Gastroesophageal sphincter (tissue), 4 donors: ENCODE measurements at places on chromosomes 6 and 20. TPM values are rescaled to one million over a fixed set of nuclear protein-coding genes. Genes with fewer than 3 reads are reported as not detected.

The CCR6 gene
- total RNA-seq, result not detected

The GPSM3 gene
- total RNA-seq, result 0.93 TPM

The FAM209B gene
- not detected for total RNA-seq

The SLC22A16 gene
- total RNA-seq, result not detected

The SLC17A2 gene
- not detected for total RNA-seq

The CFAP61 gene
- 0.54 TPM for total RNA-seq

The CLDN20 gene
- total RNA-seq, result not detected

The EFCAB8 gene
- not detected for total RNA-seq

The SIRPB2 gene
- 7.2 TPM for total RNA-seq

The SLC4A11 gene
- total RNA-seq, result not detected

DNA sequence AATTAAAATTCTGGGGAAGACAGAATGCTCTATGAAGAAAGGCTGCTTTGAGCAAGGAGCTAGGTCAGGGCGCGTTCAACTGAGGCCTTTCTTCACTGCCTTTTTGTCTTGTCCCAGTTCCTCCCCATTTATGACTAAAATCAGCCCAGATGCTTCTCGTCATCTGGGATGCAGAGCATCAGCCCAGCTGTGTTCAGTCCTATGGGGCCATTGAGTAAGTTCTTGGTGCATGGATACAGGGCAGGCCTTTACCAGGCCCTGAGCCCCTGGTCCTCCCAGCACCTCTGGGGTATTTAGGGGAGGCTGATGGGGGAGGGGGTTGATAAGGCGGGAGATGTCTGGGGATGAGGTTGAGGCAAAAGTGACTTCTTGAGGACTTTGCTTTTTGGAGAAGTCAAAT, 55.7 kb downstream of the PTPN1 start:
- peak; percentile 62 for ATAC-seq

- ATAC-seq, result no peak
These were observed 19.8 kb downstream of the TRDN start for GRCh38 chr6:123616942-123617341.

- no peak for ATAC-seq
These were observed 524.1 kb upstream of the NRSN1 start for GRCh38 chr6:23601811-23602345.

DNA sequence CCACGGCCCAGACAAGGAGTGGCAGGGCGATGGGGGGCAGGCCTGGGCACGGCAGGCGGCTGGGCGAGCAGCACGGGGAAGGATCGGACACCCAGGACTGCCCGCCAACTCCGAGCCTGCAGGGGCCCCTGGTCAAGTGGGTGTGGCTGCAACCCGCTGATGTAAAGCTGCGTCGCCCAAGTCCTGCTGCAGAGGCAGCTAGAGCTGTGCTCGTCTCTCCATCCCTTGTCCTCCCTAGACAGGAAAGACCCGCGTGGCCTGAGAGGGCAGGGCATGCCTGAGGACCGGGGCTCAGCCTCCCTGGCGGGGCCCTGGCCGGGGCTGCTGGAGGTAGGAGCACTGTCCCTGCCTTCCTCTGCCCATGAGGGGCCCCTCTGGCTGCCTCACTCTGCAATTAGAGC, 281.2 kb downstream of the CDH4 start:
- no peak for ATAC-seq

GRCh38 chr6:18920701-18921100, 533.6 kb downstream of the RNF144B start:
- no peak for ATAC-seq

DNA sequence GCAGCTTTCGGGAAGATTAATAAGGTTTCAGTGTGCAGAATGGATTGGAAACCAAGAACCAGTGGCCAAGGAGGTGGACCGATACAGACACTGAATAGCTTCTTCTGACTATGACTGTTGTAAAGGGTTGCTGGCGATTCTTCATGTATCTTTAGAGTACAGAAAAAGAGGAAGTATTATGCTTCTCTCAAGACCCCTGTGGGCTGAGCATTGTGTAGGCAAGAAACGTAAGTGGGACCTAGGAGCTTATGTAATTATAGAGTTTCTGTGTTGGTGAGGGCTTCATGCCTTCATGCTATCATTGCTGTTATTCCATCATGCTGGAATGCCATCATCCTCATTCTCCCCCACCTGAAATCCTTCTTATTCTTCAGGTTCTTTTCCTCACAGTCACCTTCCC, 105.4 kb upstream of the AKIRIN2 start:
- no peak for ATAC-seq

- ATAC-seq, result peak; percentile 39
These were observed 63.1 kb upstream of the KLHL31 start for GRCh38 chr6:53728570-53729194.

DNA sequence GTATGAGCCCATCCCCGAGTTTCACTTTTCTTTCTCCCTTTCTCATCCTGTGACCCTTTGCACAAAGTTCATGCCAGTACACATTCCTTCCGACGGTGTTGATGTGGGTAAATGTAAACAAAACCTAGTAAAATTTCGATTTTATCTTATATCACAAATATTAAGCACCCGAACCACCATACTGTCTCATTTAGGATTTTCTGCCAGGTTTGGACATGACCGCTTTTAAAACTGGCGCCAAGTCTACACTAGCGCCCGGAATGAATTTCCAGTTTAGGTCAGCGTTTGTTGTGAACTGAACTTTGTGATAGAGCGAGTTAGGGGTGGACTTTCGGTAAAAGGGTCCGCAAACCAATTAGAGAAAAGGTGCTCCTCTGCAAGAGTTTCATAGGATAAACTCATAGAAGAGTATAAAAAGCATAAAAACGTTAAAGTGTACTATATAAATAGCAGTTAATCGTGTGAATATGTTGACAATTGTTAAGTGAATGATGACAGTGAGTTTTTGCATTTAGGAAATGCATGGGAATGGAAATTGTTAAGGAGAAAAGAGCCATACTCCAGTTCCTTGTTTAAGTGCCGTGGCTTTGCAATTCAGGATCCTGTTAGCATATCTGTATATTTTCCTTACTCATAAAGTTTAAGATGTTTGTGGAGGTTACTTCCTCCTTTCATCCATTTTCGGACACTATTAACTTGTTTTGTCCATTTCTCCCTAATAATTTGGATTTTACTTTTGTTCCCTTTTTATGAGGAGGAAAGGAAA, 937 bp downstream of the AKAP7 start:
- ATAC-seq, result no peak

DNA sequence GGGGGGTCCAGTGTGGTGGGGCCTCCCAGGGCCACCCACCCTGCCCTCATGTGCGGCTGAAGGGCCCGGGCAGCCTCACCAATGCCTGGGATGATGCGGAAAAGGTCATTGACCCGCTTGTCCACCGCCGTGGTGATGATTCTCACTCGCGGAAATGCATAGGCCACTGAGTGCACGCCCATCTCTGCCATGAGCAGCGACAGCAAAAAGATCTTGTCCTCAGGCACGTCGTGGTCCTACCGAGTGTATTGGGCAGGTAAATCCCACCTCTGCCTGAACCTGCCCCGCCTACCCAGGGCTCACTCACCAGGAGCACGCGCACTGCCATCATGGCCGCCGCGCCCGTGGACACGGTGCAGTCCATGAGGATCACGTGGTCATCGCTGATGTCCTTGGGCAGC, 16.1 kb downstream of the UCKL1 start:
- no peak for ATAC-seq

DNA sequence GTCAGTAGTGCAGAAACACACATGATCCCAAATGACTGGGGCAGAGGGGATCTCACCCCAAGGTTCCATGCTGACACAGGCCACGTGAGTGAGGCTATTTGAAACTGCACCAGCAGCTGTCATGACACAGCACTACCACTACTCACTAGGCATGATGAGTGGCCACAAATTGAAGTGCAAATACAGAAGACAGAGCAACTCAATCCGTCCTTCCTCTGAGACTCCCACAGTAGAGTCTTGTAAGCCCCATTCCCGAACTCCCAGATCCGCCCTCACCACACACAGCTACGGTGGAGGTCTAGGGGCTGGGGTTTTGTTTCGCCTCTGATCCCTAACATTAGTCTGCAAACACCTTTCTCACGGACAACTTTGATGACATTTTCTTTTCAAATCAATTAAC, 113.3 kb upstream of the NUP153 start:
- no peak for ATAC-seq

DNA sequence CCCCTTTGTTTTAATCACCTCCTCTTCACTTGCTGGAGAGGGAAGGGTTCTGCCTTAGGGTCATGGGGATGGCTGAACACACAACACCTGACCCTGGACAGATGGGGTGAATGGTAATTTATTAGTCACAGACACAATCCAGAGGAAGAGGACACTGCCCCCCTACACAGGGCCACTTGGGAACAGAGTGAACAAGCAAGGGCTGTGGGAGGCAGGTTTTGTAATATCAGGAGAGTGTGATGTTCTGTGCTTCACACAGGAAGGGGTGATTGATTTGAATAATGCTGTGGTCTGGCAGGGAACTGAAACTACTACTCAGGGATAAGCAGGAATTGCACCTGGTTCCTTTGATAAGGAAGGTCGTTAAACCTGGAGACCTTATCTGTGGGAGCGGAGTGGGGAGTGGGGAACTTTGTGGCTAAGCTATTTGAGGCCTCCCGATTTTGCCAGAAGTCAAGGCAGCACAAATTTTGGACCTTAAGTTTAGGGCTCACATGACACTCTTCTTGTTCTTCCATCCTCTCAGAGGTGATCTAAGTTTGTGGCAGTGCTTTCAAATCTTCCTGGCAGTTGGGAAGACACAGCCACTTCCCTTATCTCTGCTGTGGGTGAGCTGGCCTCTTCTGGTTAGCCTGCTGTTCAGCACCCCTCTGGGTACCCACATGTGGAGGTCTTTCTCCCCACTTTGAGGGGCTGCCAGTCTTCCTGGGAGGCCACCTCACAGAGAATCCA, 77.8 kb downstream of the CD164 start:
- ATAC-seq, result no peak

- no peak for ATAC-seq
These were observed 412.5 kb downstream of the GJA1 start for GRCh38 chr6:121847806-121848522.

GRCh38 chr6:43837507-43837906, 67.5 kb downstream of the VEGFA start:
- ATAC-seq, result no peak

DNA sequence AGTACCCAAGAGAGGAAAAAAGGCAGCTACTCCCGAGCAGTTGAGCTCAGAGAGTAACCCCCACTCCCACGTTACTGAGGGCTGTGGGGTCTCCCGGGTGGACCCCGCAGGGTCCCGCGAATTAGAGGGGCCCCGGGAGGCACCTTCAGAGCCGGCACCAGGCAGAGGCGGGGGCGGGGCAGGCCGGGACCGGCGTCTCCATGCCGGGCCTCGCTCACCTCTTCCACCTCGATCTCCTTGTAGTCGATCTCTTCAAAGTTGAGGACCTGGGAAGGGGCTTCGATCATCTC, 381 bp downstream of the MAP3K7 start:
- peak; percentile 20 for ATAC-seq

DNA sequence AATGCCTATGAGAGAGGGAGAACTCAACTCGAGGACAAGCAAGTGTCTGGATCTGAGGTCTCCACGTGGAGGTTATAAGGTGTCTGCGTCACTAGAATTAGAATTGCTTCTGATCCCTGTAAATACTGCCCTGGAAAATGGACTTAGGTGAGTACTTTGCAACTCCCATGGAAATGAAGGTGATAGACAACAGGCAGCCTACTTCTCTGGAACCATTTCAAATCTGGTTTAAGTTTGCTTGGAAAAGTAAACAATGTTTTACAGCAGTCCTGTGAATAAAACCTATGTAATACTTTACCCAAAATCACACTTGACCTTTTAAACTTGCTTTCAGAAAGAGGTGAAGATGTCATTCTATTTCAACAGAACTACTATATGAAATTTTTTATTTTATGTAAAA, 70.1 kb upstream of the TENT5A start:
- ATAC-seq, result no peak
